Activated naive CD8-positive, alpha-beta T cell treated with anti-CD3 and anti-CD28 coated beads, Interleukin-2, amount 10 ng/mL, durations not matched to agents 7 days and 5 days (primary cell): ENCODE measurements at places on chromosomes 5 and 9. TPM values are rescaled to one million over a fixed set of nuclear protein-coding genes. Genes with fewer than 3 reads are reported as not detected.

GRCh38 chr5:151040211-151040747 is 19.9 kb downstream of the GPX3 start:
- DNase-seq = no peak

DNA sequence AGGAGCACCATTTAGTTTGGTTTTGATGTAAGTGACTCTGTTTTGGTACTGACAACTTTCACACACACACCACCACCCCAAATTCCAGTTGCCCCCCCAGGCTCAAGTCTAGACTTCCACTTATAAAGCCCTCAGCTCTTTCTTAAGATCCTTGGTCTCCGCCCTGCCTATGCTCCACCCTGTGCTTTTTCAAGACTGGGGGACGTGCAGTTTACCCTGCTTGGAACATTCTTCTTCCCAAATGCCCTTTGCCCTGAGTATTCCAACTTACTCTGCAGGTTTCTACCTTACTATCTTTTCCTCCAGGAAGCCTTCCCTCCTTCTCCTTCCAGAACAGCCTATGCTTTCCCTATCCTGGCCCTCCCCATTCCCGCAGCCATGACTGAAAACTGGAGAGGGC is 1.5 kb upstream of the TRIM14 start:
- DNase-seq = no peak

DNA sequence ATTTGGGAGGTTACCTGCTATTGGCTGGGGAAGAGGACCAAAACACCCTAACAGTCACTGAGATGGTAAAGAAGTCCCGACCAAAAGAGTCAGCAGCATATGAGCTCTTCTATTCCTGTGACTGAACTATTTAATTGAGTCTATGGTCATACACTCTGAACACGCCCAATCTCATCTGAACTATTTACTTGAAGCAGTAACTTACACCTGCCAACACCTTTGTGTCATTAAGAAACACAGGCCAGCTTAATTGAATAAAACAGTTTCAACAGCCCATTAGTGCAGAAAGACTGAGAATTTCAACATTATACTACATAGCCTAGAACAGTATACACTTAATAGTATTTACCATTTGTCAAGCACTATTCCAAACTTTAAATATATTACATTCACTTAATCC is 47.8 kb downstream of the NR6A1 start:
- DNase-seq = no peak

- DNase-seq = no peak
Observed at GRCh38 chr9:5938449-5938848, 47.8 kb downstream of the MLANA start.

Gene IRX2
- total RNA-seq = not detected

Gene SREK1
- 68.9 TPM for total RNA-seq

- DNase-seq = no peak
Observed at GRCh38 chr9:37324261-37324683, 98.2 kb upstream of the GRHPR start.

DNA sequence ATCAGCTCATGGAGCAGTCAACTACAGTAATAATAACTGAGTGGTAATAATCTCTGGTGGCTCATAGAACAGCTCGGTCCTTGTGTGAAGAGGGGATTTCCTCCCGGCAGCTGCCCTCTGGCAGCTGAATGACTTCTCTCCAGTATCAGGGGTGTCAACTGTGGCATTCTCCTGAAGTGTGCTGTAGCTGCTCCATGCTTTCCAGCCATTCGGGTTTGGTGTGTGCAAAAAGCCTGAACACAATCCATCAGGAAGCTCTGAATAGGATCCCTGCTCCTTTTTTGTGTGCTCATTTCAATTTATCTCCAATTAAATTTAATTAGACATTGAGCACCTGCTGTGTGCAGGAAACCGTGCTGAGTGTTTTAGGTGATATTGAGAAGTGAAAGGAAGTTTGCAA is 59.8 kb upstream of the BARX1 start:
- no peak for DNase-seq

Gene GRM6
- not detected for total RNA-seq

- no peak for DNase-seq
Observed at GRCh38 chr9:98906273-98907040, 37.2 kb upstream of the COL15A1 start.

GRCh38 chr9:137534256-137535119 is 15.7 kb downstream of the PNPLA7 start:
- no peak for DNase-seq

DNA sequence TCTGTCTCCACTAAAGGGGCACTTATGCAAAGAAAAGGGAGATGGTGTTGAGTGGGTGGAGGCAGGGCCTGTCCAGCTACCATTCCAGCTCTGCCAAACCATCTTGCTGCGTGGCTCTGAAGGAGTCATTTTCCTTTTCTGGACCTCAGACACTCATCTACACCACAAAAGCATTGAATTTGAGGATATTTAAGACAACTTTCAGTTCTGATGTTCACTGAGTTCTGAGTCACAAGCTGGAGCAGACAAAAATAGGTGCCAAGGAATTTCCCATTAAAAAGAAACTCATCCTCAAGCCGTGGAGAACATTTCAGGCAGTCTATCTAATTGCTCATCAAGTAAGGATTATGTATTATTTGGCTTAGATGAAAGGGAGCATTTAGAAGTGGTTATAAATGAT is 195.0 kb upstream of the TBC1D2 start:
- DNase-seq = no peak

DNA sequence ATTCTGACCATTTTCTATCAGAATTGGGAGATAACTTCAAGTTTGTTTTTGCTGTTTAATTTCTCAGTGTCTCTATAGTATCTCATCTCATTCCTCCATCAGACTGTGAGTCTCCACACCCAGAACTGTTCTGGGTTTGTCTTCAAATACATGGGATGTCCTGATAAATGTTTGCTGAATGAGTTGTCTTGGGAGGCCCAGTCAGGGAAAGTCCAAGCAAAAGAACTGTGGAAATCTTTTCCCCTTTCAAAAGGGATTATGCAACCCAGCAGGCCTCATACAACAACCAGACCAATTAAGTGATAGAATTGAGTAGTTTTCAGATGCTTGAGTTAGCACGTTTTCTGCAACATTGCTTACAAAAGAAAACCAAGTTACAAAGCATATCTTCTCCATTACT is 324.4 kb downstream of the BRINP1 start:
- DNase-seq = no peak

GRCh38 chr5:179310439-179311090 is 34.7 kb downstream of the ADAMTS2 start:
- DNase-seq = no peak

Gene CA9
- 0.86 TPM for total RNA-seq

Gene GPSM1
- total RNA-seq = 5.0 TPM

DNA sequence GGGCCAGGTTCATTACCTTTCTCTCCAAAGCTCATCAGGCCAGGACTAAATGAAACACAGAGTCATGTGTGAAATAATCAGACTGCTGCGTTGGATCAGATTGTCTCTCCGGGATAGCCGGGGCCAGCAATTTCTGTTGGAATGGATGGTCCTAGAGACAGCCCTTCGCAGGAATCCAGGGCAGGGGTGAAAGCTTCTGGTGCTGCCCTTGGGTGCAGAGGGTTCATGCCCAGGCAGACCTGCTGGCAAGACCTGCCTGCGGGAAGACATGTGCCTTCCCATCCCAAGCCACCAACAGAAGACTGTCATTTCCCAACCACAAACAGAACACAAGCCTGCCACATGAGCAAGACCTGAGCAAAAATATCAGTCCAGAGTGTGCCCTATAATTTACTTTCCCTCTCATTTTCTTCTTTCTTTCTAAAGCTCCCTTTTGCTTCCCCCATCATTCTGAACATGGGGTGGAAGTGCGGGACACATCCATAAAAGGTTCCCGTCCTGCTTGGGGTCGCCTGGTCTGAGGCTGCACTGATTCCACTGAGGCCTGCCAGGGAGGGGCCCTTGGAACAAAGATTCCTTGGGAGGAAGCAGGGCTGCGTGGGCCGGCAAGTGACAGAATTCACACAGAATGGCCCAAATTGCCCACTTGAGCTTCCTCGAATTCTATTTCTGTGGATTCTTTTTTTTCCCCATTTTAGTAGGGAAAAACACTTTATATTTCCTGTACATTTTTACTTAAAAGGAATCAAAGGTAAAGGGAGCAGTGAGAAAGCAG is 57.3 kb downstream of the UBE2QL1 start:
- DNase-seq = no peak

GRCh38 chr5:113264046-113264445 is 170.7 kb downstream of the TSSK1B start:
- DNase-seq = no peak

Gene PCDHA9
- total RNA-seq = not detected

- DNase-seq = no peak
Observed at GRCh38 chr5:159547466-159548195, 217.3 kb upstream of the IL12B start.

DNA sequence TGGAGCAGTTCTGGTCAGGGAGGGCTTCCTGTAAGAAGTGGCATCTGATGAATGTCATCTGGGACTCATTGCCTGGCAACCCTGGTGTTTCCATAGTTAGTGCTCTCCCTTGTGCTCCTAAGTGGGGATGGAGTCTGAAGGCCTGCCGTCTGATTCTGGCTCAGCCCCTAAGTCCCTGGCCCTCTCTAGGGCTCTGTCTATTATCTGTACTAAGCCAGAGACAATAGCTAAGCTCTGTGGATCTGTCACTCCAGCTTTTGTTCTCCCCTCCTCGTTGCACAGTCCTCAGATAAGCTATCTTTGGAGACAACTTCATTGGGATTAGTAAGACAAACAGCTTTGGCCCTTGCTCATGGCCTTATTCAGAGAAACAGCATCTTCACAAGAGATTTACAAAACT is 30.6 kb upstream of the TTC1 start:
- DNase-seq = no peak

DNA sequence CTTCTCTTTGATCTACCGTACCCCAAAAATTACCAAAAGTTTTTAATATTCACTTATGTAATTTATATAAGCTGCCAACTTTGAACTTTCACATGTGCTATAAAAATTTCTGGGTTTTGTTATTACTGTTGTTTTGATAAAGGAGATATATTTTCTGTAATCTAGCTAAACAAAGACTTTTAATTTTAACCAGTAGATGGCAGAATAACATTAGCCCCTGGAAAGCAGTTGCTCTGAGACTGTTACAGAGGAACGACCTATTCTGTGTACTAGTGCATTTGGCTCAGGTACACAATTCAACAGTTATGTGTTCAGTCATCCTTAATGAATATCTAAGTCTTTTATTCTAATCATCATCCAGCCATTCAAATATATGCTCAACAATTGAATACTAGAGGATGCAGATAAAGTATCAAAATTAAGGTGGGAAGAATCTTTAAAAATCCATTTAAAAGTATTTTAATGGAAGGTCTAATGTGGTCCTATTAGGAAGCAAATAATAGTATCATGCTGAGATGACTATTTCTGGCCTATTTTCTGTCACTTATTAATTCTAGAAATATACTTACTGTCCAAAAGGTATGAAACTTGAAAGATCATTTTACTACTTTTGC is 8.6 kb downstream of the KLHL9 start:
- no peak for DNase-seq

GRCh38 chr9:97938081-97938644 is at the start of gene HEMGN:
HEMGN (minus strand) TSS chr9:97938172; CDS start chr9:97938136, 36 bp downstream.
- DNase-seq = no peak

DNA sequence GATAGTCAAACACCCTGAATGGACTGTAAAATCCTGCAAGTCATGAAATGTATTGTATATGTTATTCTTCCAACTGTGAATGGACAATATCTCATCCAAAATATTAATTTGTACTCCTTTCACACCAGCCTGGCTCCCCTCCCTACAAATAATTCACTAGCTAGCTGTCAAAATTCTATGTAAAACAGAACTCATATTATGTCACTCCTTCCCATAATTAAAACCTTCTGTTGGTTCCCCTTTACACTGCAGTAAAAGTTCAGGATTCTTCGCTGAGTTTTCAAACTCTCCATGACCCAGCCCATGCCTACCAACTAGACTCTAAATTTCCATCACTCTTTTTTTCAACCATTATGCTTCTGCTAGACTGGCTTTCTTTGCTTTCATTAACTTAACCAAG is 857.1 kb downstream of the TAF11L14 start:
- DNase-seq = no peak

DNA sequence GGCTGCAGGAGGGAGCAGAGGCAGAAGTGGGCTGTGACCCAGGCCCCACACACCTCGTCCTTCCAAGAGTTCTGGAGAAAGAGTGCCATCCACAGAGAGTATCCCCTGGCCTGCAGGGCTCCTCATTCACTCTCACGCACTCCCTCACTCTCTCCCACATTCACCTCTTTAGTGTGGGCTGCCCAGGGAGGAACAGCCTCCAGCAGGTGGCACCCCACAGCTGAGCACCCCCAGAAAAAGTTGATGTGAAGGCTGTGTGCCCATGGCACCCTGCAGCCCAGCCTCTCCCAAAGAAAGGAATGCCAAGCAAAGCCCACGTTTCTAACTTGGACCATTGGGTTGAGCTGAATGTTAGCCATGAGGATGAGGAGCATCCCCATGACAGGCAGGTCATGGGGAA is 4.5 kb upstream of the SHC3 start:
- no peak for DNase-seq

- no peak for DNase-seq
Observed at GRCh38 chr9:75455444-75455921, 367.2 kb downstream of the OSTF1 start.

Gene NUTM2F
- total RNA-seq = not detected

DNA sequence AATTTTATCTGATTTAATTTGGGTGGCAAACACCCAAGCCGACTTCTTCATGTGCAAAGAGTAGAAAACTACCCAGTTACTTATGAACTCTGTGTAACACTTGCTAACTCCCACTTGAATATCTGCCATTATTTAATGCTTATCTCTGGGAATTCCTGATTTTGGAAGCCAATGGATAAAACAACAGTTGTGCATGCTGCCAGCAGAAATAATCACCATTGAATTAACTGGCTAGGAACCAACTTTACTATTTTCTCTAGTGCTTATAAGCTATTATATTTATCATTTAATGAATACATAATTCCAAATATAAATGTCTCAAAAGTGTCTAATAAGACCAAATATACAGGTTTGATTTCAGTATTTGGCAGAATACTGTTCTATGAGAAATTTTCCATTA is 85.7 kb downstream of the IZUMO3 start:
- DNase-seq = no peak

Gene FBXO4
- total RNA-seq = 15.3 TPM

- DNase-seq = no peak
Observed at GRCh38 chr5:103041071-103041676, 78.8 kb downstream of the GIN1 start.

- no peak for DNase-seq
Observed at GRCh38 chr5:31916327-31916726, 257.8 kb downstream of the GOLPH3 start.
